Ureter (tissue), 1 donor: ENCODE measurements at places on chromosomes 16 and 17.

- no peak for DNase-seq
Measured at GRCh38 chr16:51049678-51050376, 101.2 kb downstream of the SALL1 start.

DNA sequence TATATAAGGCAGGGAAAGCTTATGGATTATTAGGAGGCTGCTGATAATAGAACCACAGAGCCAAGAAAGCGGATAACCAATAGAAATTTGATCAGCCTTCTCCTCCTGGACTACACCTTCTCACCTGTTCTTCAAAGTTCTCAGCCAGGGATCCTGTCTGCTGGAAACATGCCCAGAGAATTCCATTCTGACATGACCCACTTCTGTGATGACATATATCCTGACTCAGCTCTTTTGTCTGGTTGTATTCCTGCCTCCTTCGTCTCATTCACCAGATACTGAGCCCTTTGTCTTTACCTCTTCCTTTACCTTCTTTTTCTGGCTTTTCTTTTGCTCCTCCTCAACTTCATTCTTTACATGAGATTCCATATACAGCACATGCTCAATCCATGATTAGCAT is 576.1 kb downstream of the CDH11 start:
- DNase-seq, result no peak

- DNase-seq, result no peak
Measured at GRCh38 chr16:19520861-19521331, 1.0 kb downstream of the GDE1 start.

GRCh38 chr16:58194790-58195189 is 3.1 kb downstream of the CSNK2A2 start:
- DNase-seq, result no peak

- no peak for DNase-seq
Measured at GRCh38 chr17:43140396-43141332, 15.5 kb upstream of the BRCA1 start.

DNA sequence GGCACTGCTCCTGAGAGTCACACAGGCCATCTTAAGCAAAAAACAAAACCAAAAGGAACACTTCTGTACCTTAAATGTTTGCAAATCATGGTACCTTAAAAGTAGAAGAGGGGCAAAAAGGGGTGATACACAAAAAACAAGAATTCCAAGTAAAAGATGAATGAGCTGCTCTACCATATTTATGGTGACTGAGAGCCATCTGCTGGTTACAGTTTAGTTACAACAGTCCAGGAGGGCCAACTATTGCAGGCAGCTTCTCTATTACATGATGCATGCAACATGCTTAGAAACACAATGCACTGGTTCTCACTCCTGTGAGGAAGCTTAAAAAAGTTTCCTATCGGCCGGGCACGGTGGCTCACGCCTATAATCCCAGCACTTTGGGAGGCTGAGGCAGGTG is 53.5 kb downstream of the STX8 start:
- no peak for DNase-seq

DNA sequence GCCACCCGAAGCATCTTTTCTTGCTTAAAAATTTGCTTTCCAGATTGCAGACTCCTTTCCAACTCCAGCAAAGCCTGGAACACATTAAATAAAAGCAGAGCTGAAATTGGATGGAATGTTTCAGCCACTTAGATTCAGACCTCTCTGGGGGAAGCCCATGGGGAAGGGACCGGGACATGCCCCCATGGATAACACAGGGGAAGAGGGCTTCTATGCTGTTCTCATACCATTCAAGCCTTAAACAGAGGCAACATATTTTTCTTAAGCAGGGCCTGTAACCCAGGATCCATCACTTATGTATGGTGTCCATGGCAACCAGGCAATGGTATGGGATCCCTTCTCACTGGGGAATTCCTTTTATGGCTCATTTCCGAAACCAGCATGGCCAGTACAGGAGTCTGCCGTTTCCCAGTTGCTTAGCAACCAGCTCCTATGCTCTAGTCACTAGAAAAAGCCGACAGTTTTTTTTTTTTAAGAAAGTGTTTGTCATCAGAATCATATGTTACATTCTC is 62.0 kb upstream of the MARCHF10 start:
- no peak for DNase-seq

DNA sequence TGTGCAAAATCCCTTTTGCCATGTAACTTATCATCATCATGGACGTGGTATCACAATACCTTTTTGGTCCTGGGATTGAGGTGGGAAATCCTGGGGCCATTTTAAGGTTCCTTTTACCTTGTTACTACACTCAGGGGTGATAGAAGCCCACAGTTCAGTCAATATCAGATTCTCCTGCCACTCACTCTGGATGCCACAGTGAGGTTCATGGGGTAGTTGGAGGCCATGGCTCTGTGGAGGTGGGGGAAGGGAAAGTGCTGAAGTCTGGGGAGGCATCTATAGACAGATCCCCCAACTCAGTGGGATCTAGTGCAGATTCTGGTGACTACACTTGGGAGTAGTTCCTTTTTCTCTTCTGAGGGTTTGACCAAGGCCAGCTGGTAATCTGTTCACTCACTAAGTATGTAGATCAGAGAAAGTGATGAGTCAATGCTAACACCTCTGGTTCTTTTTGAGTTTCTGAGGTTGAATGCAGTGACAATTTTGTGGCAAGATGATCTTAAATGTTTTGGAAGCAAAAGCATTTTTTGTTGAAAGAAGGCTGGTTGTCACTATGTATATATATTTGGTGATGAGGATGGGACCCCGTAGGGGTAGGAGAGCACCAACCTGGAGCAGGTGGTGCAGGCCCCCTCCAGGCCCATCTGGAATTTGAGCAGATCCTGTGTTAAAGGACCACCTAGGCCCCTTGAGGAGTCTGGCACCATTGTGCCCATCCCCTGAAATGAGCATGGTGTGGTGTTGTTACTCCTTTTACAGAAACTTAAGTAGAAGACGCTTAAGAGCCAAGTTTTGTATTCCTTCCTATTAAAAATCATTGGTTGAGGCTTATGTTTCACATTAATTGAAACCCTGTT is 18.8 kb upstream of the IRF8 start:
- DNase-seq, result no peak

- DNase-seq, result no peak
Measured at GRCh38 chr17:10249271-10250010, 51.0 kb upstream of the GAS7 start.
